ENCODE measurements at places on chromosomes 1 and 21.

- DNase-seq = no peak
Observed at GRCh38 chr1:109948285-109948630, 36.3 kb upstream of the AHCYL1 start.

GRCh38 chr1:178726087-178726517, 1.1 kb downstream of the RALGPS2 start:
- DNase-seq = peak; percentile 13

DNA sequence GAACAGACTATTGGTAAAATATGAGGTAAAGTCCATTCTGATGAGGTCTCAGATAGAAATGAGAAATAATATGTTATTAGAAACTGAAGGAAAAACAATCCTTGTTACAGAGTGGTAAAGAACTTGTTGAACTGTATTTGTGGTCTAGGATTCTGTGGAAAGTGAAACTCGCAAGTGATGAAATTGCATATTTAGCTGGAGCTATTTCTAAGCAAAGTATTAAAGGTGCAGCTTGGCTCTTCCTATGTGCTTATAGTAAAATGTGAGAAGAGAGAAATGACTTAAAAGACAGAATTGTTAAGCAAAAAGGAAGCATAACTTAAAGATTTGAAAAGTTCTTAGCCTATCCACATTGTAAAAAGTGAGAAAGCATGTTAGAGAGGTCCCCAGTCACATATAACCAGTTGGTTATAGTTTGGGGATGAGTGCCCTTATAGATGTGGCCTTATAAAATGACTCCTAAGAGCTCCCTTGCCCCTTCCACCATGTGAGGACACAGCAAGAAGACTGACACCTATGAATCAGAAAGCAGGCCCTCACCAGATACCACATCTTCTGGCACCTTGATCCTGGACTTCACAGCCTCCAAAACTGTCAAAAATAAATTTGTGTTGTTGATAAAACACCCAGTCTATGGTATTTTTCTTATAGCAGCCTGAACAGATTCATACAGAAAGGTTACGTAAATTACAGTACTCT, 24.8 kb downstream of the PHTF1 start:
- DNase-seq = no peak

GRCh38 chr1:94936861-94937620, 10.1 kb upstream of the CNN3 start:
- no peak for DNase-seq

DNA sequence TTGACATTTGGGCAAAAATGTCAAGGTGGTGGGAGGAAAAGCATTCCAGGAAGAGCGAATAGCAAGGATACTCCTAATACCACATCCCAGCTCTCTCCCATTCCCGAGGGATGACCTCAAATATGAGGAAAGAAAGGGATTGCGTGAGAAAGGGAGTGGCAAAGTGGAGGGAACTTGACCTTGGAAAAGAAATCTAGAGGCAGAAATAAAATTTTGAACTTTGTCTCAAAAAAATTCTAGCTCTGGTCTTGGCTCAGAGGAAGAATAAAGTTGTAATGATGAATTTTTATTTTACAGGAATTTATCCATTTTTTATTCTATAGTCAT, 127.8 kb downstream of the TBX19 start:
- no peak for DNase-seq

DNA sequence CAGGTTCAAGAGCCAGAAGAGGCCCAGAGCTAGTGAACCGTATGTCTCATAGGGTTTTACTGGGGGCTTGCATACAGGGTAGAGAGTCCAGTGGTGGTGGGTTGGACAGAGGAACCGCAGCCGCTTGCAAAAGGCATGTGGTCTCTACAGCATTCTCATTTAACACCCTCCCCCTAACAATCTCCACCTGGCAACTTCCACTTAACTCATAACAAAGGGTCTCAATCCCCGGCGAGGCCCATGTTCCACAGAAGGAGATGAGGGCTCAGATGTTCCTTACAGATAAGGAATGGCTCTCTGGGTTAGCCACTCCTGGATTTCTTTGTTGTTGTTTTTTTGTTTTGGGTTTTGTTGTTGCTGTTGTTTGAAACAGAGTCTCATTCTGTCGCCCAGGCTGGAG, 106.1 kb downstream of the APP start:
- DNase-seq = no peak

DNA sequence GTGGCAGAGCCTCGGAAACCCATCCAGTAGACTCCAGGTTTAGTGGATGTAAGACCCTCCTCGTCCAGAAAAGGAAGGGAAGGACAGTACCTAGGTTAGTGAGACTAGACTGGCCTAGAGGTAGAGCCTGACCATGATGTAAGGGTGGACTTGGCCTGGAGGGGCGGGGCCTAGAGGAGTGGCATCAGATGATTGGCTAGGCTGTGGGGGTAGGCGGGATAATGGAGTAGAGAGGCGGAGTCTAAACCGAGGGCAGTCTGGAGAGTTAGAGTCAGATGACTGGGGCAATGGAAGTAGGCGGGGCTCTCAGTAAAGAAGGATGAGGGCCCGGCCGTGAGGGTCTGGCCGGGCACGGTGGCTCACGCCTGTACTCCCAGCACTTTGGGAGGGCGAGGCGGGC, 70.1 kb downstream of the EPHB2 start:
- DNase-seq = no peak

Data from caudate nucleus (tissue), 63 donors.